ENCODE measurements at places on chromosomes 2 and 18.
A peak's percentile ranks its signal among the peaks of the same experiment; 100 is the strongest.

DNA sequence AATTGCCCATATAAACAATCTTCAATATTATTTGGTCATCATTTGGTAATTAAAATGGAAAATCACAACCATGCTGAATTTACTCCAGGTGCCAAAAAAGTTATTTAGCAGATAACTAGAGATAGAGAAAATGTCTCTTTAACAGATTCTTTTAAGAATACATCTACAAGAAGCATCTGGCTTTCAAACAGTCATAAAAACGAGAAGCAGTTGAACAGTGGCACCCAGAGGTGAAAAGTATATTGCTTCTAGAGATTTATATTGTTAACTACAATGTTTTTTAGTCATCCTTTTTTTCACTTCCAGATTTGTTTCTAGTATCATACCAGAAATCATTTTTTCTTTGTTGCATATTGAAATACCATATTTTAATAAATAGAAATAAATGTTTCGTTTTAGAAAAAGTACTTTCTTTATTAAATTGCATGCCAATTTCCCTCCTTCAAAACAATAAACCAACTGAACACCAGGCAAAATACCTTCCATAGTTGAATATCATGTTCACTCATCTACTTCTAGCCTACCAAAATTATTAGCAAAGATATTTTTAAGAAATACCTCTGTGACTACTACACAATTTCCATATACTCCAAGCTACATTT, 65.4 kb upstream of the HNRNPA3 start:
- no peak for DNase-seq

GRCh38 chr2:190277234-190278112, 42.2 kb downstream of the HIBCH start:
- DNase-seq, result no peak

GRCh38 chr2:200351815-200352214, 45.3 kb downstream of the SPATS2L start:
- no peak for DNase-seq

DNA sequence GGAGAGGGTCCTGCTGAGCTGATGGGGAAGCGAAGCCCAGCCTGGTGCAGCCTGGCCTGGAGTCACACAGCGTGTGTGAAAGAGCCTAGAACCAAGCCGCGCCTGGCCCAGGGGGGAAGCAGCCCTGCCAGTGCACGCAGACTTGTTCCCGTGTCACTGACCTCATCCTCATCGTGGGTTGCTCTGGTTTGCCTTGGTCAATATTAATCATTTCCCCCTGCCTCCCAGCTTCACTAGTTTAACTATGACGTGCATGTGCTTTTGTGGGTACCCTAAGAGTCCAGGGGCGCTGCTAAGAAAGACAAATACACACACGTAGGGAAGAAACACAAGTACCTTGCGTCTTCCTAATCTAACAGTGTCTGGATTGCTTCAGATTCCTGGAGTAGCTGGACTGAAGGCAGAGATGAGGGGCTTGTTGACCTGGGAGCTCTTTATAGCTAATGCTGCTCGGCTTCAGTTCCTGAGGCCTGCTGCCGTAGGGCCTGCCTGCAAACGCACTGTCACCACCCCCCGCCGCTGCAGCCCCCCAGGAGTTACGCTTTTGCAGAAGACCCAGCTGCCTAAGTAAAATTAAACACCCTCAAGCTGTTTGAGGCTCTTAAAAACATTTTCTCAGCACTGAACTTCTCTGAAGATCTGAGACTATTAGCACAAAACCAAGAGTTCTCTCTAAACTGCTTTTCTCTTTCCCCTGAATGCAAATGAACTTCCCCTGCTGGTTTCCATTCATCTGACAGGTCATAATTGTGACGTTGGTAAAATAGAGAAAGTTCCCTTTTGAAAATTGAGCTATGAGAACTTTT, 159.2 kb downstream of the FAM210A start:
- no peak for DNase-seq

DNA sequence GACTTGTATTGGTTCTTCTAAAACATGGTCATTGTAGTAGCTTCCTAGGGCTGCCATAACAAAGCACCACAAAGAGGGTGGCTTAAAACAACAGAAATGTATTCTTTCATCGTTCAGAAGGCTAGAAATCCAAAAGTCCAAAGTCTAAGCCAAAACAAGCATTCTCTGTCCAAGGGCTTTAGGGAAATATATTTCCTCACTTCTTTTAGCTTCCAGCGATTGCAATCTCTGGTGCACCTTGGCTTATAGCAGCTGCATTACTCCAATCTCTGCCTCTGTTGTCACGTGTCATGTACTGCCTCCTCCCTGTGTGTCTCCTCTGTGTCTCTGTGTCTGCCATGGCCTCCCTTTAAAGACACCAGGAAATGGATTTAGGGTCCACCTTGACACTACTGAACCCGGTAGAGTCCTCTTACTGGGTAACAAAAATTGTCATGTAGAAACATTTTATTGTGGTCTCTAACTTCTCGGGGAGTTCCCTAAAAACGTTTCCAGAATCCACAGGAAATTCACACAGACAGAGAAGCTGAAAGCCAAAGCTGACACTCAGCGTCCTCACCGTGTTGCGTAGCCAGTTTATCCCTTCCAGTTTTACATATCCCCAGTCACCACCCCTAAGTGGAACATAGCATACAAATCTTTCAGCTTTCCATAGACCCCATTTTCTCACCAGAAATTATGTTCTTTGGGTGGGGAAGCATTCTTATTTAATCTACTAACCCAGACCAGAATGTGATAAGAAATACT, 20.7 kb upstream of the TTN start:
- DNase-seq, result no peak

- no peak for DNase-seq
Observed at GRCh38 chr2:116582850-116583249, 1231.6 kb upstream of the DDX18 start.

- DNase-seq, result no peak
Observed at GRCh38 chr18:11767935-11768334, 78.9 kb downstream of the GNAL start.

- DNase-seq, result peak; percentile 19
Observed at GRCh38 chr2:173210270-173211196, 134.9 kb downstream of the MAP3K20 start.

DNA sequence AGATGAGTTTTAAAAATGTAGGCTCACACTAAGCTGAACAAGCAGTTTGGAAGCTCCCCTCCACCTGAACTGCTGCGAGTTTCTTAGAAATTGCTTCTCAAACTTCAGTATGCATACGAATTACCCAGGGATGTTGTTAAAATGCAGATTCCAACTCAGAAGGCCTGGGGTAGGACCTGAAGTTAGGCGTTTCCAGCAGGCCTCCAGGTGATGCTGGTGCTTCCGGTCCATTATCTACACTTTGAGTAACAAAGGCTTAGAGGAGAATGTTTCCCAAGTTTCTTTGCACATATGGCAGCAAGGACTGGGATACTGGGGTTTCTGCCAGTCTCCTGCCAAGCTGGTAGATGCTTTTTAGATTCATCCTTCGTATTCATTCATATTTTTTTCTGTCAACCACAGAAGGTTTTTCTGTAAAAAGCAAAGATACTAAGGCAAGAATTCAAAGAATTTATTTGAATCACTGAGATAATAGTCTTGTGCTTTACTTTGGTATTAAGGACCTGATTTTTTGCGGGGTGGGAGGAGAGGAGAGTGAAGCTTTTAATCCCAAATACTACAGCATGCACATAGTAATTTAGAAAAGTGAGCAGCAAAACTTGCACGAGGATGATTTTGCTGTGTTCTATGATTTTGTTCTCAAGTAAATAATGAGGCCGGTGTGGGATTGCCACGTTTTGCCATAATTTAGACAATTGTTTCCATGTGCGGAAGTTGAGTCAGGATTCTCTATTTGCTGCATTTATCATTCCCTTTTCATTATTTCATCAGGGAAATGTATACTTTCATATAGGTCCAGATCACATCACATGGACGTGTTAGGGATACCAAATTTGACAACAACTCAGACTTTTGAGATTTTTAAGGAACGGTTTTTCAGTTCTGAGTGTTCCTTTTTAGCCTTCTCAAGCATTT, 137.6 kb upstream of the SPATS2L start:
- DNase-seq, result no peak

- DNase-seq, result no peak
Observed at GRCh38 chr2:60453872-60454271, 99.6 kb downstream of the BCL11A start.

DNA sequence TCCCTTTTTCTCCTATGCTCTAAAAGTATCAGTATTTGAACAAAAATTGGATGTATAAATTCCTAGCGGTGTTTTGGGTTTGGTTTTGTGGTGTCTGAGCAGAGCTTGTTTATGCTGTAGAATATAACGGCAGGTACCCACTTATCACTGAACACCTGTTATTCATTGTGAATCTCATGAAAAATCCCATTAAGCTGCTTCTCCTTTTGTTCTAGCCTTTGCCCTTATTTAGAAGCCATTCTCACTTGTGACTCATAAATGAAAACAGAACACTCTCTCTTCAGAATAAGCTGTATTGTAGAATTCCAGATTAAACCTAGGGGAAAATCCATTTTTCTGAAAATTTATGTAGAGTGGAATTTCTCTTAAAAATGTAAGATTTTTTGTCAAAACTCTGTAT, 104.0 kb downstream of the PRPF40A start:
- DNase-seq, result no peak

GRCh38 chr2:65786007-65786717, 353.8 kb upstream of the SPRED2 start:
- no peak for DNase-seq

- DNase-seq, result no peak
Observed at GRCh38 chr2:181992776-181993175, 7.1 kb downstream of the PPP1R1C start.

- no peak for DNase-seq
Observed at GRCh38 chr2:230068651-230069055, at the start of gene SLC16A14. Gene SLC16A14, minus strand, starts transcription at chr2:230068924. Its CDS starts 9,572 bp downstream, at chr2:230059352.

DNA sequence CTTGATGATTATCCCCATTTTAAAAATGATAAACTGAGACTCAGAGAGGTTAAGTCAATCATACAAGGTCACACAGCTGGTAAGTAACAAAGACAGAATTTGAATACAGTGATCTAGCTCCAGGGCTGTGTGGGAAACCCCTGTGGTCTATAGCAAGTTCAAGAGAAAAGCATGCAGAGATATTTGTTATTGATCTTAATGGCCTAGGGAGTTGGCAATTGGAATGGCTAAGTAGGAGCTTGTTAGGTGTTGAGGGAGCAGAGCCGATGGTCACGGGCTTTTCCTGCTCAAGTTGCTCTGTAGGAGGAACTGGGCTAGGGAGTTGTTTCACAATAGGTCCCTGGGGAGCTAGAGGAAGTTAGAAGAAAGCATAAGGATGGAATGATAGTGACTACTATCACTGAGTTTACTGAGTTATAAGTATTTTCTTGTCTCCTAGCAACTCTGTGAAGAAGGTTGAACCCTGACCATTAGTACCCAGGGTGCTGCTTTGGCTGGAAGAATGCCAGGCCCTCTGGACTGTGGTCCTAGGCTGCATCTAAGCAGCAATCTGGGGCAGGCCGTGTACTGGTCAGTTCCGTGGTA, 30.0 kb downstream of the RNF125 start:
- DNase-seq, result no peak

DNA sequence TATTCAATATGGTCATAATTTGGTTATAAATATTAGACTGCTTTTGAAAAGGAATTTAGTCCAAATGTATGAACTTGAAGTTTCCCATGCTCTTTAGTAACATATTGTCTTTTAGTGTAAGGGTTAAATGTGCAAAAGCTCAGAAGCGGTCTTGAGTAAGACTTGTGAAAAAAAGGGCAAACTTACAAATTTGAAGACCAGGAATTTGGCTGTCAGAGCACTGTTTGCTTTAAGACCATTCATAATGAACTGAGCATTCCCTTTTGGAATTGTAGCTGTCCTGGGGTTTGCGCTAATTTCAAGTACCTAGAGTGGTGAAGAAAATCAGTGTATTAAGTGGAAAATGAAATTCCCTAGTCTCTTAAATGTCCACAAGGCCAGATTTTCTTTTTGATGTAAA, 6.9 kb upstream of the ZEB2 start:
- no peak for DNase-seq

DNA sequence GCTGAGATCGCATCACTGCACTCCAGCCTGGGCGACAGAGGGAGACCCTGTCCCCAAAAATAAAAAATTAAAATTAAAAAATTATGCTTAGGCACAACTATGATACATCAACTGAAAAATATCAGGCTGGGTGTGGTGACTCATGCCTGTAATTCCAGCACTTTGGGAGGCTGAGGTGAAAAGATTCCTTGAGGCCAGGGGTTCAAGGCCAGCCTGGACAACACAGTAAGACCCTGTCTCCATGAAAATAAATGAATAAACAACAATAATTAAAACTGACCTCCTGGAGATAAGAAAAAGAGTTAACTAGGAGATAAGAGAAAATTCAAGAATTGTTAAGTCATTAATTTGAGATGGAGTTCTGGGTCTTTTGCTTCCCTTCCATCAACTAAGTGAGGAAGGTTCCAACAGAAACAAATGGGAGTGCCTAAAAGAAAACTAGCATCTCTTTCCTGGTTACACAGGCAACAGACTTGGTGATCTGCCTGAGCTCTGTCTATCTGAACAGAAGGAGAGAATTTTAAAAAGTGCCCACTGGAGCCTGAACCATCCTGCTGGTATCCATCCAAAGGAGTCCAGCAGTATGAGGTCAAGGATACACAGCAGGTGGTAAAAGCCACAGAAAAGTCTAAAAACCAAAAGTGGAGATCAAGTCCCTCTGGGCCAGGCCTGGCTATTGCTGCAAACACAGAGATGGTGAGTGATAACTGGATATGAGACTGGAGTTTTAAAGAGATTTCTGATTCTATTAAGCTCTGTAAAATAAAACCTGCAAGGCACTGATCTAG, 8.8 kb downstream of the PPM1G start:
- no peak for DNase-seq

Data from activated T-cell treated with anti-CD3 and anti-CD28 coated beads for 48 hours (primary cell).